CD4-positive, alpha-beta T cell treated with Interleukin-6 for 4 hours (primary cell): ENCODE measurements at places on chromosomes 2 and 18.

DNA sequence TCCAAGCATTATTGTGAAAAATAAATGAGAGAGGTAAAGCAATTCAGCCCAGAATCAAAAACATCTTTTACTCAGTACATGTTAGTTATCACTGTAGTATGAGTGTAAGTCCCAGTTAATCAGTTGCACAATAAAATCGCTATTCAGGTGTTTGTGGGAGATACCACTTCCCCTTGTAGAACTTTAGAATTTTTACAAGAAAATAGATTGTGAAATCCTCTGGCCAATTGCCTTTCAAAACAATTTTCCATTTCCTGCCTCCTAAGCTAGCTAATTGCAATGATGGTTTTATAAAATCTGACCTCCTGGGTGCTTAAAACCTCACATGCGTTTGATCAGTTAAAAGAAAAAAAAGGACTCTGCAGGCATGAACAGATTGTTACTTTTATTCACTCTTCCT, 332.5 kb downstream of the PID1 start:
- no peak for DNase-seq

DNA sequence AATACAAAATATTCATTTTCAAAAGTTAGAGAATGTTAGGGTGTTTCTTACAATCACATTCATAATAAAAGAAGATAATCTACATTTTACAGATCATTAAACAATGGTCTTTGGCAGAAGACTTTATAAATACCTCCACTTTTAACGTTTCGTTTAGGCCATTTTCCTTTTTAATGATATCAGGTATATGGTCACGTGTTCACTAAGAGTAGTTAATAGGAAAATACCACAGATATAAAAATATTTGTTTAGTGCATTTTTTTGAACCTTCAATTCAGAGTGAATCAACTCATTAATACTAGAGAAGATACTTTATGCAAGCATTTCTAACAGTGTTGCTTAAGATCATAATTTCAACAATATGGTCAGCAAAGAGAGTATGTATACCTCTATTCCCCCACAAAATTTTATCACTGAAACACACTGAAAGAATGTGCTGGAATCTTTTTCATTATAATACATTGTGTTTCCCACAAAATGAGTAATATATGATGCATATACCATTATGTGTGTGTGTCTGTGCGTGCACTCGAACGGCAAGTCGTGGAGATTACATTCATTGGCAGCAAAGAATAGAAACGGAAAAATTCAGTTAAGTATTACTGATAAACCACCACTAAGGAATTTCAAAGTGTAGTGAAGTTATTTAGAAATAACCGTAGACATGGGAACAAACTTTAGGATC, 319.9 kb upstream of the THUMPD2 start:
- DNase-seq, result no peak

- no peak for DNase-seq
Observed at GRCh38 chr2:22481486-22482259, 903.3 kb upstream of the KLHL29 start.

DNA sequence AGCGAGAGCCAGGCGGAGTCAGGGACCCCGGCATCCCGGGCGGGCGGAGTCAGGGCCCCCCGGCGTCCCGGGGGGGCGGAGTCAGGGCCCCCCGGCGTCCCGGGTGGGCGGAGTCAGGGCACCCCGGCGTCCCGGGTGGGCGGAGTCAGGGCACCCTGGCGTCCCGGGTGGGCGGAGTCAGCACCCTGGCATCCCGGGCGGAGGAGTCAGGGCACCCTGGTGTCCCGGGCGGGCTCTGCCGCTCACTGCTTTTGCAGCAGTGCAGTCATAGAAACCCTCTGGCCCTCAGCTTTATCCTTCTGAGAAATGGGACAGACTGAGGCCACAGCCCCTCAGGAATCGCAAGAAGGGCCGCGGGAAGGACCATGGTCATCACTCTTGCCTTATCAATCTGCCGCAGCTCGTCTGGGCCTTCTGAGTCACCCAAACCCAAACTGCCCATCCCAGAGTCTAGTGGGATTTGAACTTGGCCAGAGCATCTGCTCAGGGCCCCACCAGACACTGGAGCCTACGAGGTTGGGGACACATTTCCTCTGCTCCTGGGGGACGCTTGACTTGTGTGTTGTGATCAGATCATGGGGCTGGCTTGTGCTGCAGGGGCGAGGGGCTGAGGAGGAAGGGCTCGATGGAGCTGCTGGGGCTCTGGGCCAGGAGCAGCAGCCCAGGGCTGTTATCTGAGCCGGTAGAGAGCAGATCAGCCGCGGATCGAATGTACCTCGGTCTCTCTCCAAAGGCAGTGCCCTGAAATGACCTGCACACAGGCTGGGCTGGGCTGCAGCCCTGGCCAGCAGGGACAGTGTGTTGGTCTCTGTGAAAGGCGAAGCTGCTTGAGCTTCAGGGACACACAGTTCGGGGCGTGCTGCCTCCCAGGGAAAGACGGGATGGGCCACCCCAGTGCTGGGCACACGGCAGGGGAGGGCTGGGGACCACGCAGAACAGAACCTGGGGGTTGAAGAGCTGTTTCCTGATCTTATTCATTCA, 290.1 kb upstream of the HDAC4 start:
- no peak for DNase-seq

GRCh38 chr2:173851141-173851641, 114.0 kb downstream of the SP3 start:
- no peak for DNase-seq

DNA sequence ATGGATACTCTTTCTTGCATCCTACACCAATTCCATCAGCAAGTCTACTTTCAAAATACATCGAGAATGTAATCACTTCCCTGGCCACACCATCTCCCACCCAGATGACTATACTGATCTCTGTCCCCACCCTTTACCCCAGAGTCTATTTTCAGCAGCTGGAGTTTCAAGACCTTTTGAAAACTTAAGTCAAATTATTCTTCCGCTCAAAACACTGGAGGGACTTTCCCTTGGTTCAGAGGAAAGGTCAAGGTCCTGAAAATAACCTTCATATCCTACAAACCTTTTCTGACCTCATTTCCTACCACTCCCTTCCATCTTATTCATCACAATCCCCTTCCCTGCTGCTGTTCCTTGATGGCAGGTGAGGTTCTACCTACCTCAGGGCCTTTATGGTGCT, 58.8 kb upstream of the LYPD6 start:
- no peak for DNase-seq

- DNase-seq, result no peak
Observed at GRCh38 chr2:120482334-120482733, 136.4 kb downstream of the INHBB start.

DNA sequence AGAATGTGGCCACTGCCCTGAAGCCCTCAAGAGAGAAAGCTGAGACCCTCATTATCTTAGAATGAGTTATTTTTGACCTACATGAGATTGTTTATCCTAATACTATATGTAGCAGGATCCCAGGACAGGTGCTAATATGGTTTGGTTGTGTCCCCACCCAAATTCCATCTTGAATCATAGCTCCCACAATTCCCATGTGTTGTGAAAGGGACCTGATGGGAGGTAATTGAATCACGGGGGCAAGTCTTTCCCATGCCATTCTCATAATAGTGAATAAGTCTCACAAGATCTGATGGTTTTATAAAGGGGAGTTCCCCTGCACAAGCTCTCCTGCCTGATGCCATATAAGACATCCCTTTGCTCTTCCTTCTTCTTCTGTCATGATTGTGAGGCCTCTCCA, 76.8 kb downstream of the CCBE1 start:
- no peak for DNase-seq

DNA sequence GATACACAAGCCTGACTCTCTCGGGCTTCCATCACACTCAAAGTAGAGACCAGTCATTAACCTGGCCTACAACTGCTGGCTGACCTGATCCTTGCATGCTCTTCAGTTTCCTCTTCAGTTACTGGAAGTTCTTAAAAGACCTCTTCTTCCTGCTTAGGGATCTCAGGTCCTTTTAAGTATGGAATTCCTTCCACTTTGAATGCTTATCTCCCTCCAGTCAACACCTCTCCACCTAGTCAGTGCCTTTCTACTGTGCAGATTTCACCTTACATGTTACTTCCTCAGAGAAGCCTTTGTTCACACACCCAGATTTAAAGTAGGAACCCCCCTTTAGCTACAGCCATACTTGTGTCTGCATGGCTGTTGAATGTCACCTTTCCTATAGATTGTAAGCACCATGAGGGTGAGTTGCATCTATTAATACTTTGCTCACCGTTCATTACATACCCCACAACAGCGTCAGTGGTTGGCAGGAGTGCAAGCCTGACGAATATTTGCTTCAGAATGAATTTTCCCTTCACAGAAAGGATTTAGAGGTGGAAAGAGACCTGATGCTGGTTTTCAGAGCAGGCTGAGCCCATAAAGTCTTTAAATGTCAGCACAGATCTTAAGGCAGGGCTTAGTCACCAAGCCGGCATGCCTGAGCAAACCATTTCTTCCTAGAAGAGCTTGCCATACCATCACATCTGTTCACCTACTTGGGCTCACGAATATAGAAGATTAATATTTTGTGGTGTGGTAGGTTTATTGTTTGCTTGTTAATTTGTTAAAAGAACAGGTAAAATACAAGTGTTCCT, 90.1 kb downstream of the ACVR1 start:
- no peak for DNase-seq

DNA sequence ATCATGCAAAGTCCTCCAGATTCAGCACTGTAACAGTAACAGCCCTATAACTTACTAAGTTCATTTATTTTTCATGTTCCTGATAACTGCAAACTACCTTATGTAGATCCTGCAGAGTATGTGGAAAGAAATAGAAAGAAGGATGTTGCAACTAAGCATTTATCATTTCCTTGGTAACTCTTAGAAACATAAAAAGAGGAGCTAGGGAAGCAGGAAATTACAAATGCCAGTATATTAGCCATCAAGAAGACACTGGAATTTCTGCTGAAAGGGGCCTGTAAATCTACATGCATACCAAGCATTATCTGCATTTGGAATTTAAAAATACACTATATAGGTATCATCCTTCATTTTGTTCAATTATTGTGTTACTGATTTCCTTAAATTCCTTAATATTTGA, 66.8 kb downstream of the PDE11A start:
- DNase-seq, result no peak

DNA sequence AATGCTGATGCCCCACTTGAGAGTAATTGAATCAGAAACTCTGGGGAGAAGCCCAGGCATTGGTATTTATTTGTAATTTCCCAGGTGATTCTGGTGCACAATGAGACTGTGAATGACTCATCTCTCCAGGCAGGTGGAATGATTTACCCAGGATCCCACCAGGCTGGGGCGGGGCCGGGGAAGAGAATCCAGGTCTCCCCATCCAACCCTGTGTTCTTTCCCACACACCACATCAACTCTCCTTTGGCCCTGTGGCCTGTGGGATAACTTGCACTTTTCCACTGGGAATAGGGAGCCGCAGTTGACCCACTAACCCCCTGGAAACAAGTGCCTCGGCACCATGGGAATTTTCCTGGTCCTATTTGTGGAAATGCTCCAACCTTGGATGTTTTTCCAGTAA, 409.8 kb downstream of the ZNF521 start:
- no peak for DNase-seq

DNA sequence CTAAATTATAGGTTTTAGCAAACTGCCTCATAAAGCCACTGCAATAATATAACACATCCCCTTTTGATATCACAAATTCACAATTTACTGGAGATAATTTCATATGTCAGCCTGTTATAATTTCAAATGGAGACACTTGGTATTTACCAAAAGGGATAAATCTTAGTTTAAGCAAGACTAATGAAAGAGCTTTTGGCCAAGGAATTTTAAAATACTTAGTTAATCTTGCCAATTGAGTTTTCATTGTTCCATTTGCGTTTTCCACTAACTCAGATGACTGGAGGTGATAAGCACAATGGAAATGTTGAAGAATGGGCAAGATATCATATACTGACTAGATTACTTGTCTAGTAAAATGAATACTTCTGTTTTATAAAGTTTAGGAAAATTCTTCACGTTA, 379.3 kb upstream of the SYT4 start:
- DNase-seq, result no peak

DNA sequence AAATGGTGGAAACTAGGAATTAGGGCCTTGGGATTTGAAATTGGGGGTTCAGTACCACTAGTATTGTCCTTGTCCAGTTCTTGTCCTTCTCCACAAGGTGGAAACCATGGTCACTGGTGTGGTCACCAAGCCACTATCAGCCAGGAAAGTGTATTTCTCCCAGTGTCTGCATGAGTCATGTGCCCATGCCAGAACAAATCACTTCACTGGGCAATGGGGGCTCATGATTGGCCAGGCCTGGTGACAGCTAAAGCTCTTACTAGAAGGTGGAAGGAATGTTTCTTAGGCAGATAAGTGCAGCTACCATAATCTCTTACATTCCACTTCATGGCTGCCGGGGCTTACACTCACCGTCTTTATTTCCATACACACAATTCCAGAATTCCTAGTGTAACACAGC, 124.8 kb upstream of the TACR1 start:
- no peak for DNase-seq

DNA sequence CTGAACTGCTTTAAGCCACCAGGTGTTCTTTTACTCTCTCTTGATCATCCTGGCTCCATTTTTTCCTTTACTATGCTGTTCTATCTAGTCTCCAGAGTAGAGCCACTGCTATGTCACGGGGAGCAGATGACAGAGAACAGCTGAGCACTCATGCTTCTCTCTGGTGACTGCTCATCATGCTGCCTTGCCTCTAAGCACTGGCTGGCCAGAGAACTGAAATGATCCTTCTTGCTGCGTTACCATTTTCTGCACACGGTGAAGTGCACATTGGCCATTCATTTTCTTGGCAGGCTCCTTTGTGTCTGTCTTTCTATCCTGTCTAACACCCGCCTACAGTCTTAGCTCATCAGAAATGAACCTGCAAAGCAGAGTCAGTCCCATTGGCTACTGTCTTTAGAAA, 86.0 kb downstream of the KCTD1 start:
- DNase-seq, result no peak

- no peak for DNase-seq
Observed at GRCh38 chr2:3324036-3324386, 53.6 kb downstream of the EIPR1 start.

- DNase-seq, result no peak
Observed at GRCh38 chr18:74832999-74833398, 235.3 kb downstream of the ZNF407 start.

DNA sequence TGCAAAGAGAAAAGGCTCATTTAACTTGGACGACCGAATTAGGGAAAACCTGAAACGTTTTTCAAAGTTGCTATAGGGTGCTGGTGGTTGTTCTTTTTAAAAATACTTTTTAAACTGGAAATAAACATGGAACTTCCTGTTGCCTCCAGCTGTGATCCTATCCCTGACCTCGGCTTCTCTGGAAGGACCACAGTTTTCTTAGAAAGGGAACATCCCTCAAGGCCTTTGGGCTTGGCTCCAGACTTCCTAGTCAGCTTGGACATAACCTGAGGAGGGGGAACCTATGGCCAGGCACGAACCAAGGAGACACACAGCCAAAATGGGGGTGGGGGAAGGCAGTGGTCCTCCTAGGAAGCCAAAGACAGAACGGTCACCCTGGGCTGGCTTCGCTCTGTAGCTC, 57.7 kb downstream of the CENPO start:
- no peak for DNase-seq

GRCh38 chr2:34474646-34475045, 875.5 kb upstream of the FAM98A start:
- DNase-seq, result no peak

GRCh38 chr2:177183860-177184259, 28.7 kb upstream of the HNRNPA3 start:
- DNase-seq, result no peak

- no peak for DNase-seq
Observed at GRCh38 chr2:11404376-11405073, 60.1 kb upstream of the ROCK2 start.
